ENCODE measurements at places on chromosomes 2 and 18.

GRCh38 chr2:85763831-85764230 lies 10.0 kb downstream of the ATOH8 start:
- no peak for DNase-seq

GRCh38 chr2:136104977-136105376 lies 13.0 kb downstream of the CXCR4 start:
- DNase-seq, result no peak

DNA sequence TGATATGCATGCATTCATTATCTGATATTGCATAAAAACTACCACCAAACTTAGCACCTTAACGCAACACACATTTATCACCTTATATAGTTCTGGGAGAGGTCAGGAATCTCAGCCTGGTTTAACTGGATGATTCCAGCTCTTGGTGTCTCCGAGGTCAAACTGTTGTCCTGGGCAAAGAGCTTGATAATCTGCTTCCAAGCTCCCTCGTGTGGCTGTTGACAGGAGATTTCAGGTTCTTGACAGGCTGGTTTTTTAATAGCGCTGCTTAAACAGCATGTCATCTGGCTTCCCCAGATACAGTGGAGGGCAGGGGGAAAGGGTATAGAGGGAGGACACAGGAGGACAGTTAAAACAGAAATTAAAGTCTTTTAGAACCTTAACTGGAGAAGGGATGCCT lies 785.0 kb downstream of the CNTNAP5 start:
- DNase-seq, result no peak

- DNase-seq, result no peak
Measured at GRCh38 chr2:158998551-158999248, 30.3 kb downstream of the TANC1 start.

DNA sequence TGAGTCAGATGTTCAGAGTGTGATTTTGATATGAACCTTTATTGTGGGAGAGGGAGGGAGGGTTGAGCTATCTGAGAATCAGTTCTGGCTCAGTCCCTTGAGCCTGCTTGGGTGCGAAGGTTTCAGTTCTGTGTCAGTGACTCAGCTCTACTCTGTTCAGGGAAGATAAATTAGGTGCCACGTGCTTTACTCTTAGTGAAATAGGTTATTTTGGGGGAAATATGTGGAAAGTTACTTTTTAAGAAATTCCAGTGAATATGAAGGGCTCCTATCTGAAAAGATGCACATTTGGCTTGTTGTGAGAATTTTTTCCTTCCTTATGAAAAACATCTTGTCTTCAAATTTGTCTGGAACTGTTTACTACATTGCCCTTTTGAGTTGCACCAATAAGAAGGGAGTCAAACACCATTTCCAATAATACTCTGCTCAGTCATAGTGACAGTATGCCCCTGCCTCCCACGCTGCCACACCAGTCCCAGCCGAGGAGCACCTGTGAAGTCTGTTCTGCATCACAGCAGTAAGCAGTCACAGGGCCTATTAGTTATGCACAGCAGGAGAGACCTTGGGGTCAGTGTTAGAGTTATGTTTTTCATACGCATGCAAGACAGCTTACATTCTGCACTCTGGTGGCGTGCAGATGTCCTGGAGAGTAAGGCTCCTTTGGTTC lies 32.8 kb upstream of the DNAH7 start:
- no peak for DNase-seq

- DNase-seq, result no peak
Measured at GRCh38 chr2:205782941-205783340, 100.6 kb downstream of the NRP2 start.

DNA sequence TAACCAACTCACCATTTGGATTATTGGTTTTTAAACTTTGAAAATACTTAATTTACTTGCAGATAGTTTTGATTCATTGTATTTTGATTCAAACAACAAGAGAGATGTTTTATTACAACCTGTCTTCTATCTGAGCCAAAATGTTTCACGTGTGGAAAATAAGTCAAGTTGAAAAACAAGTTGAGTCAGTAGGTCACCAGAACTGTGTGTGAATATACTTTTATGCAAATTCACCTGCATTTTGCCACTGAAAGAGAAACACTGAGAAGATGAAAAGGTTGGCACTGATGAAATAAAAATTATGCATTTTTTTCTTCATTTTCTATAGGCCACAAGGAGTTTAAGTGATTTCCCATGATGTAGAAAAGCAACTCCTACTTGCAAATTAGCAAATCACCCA lies 68.3 kb downstream of the ICOS start:
- no peak for DNase-seq

All from naive thymus-derived CD8-positive, alpha-beta T cell (primary cell).